Left lung (tissue), 14 donors: ENCODE measurements at places on chromosomes 12 and 14. TPM values are rescaled to one million over a fixed set of nuclear protein-coding genes. Genes with fewer than 3 reads are reported as not detected.

The KRT6C gene
- not detected for total RNA-seq

The PLA2G1B gene
- 76.9 TPM for total RNA-seq

The KRT80 gene
- total RNA-seq = 27.6 TPM

The OVCH1 gene
- 0.20 TPM for total RNA-seq

DNA sequence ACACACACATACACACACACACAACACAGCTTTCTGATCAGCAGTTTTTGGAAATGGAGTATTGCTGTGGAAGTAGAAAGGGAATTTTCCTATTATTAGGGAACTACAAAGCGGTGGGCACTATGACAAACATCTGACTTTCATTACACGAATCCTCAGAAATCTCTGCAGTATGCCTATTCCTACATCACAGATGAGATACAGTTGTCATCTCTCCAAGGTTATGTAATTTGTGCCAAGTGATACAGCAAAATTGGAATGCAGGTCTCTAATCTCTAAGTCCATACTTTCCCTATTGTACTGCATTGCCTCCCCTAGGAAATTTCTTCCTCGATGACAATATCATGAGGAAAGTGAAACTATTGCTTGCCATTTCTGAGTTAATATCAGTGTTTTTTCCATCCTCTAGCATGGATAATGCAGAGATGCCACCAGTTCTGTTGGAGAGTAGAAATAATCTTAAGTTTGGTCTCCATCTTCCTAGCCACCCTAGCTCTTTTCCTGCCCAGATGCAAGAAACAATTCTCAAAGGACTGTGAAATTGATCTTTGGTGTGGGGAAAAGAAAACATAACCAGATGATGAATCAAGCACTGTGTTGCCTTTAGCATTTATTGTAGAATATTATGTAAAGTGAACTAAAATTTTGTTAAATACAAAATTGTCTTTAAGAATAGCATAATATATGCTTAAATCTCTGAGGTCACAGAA lies 94.7 kb downstream of the ERGIC2 start:
- no peaks in the 10 kb centered on the region for H3K36me3 ChIP-seq
- DNase-seq = no peak
- H3K27me3 ChIP-seq = no peaks in the 10 kb centered on the region

GRCh38 chr12:132568301-132568700 lies 42.1 kb downstream of the LRCOL1 start:
- peaks cover 40% of the 10 kb centered on the region for H3K36me3 ChIP-seq
- no peaks in the 10 kb centered on the region for H3K27me3 ChIP-seq
- no peak overlapping the region for H3K27ac ChIP-seq
- H3K4me3 ChIP-seq = no peak overlapping the region
- no peak for DNase-seq
